AG10803 (cell line): ENCODE measurements at places on chromosomes 2 and 18.

GRCh38 chr18:1057367-1057766 lies 152.7 kb downstream of the ADCYAP1 start:
- no peak for DNase-seq

- DNase-seq, result no peak
Observed at GRCh38 chr18:12397793-12398192, 9.9 kb upstream of the PRELID3A start.

DNA sequence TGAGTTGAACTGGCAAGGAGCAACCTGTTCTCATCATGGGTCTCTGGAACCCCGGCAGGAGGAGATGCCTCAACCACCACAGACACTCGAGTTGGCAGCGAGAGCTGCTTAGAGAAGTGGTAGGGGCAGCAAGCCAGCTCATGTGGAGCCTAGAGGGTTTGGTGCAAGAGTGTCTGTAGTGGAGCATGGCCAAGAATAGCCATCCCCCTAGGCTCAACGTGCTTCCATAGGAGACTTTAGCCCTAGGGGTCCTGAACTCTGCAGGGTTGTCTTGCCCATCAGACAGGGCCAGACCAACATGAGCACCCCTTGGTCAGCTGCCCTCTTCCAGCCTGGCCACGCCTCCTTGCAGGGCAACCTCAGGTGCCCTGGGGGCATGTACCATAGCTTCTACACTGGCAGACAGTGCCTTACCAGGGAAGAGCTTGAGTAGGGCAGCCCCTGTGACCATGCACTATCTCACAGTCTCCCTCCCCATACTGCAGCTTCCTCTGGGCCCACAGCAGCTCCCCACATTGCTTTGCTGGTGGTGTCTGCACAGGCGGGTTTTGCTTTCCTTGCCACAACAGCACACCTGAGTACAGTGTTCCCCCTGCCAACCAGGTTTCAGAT lies 187.1 kb downstream of the EXOC6B start:
- DNase-seq, result no peak

DNA sequence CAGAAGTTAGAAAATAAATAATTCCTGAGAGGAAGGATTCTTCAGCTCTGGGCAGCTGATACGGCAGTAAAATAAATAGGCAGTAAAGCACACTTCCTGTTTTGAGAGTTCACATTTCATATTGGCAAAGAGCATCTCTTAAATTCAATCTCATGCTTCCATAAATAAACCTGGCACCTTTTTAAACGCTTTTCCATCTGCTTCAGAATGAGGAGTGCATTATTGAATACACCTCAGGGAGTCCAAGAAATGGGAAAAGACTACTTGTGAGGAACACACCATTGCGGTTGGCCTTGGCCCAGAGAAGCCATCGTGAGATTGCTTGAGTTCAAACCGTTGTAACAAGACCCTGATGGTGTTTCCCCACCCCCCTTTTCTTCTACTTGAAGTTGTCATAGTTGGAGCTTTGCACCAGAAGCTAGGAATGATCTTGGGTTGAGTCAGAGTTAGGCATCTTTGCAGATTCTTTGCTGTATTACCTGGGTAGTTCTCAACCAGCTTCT lies 123.9 kb downstream of the RDH14 start:
- peak; percentile 53 for DNase-seq

DNA sequence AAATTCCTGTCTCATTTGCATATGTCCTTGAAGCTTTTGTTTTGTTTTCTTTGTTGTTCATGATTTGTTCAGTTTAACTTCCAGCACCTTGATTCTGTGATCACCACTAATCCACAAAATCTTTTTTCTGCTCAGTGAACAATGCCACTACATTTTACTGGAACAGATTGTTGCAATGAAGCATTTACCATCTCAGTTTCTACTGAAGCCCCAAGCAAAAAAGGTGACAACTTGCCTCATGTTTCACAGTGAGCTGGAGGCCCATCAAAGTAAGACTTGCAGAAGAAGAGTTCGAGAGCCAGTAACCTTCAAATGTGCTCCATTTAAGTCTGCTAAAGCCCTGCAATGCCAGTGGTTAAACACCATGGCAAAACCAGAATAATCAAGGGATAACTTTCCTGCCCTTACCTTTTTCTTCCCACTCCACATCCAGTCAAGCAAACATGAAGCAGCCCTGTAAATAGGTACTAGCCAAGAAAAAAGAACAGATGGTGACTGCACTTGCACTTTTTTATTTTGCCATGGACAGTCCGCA lies 25.7 kb upstream of the PDE1A start:
- DNase-seq, result no peak

- DNase-seq, result no peak
Observed at GRCh38 chr2:222672068-222672401, 577 bp downstream of the MOGAT1 start.
